ENCODE measurements at places on chromosomes 6 and 20.

- no peak for DNase-seq
These were observed 81.6 kb upstream of the MPC1 start for GRCh38 chr6:166464068-166465002.

DNA sequence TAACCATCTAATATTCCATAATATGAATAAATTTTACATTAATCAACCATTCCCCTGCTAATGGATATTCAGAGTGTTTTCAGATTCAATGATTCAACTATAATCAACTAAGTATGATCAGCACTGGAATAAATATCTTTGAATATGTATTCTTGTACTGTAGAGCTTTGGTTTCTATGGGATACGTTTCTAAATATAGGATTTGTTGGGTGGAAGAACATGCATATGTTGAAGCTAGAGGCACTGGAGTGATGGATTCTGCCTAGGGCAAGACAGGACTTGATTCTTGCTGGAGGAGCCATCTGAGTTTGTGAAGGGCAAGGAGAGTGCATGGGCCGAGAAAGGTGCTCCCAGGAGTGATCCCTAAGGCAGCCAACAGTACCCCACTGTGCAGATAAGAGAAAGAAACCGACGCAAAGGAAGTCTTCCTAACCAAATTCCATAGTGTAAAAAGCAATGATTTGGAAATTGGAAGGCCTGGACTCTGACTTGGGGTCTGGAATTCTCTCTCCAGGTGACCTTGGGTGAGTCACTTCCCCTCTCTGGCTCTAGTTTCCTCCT, 418.7 kb downstream of the PREX1 start:
- no peak for DNase-seq

DNA sequence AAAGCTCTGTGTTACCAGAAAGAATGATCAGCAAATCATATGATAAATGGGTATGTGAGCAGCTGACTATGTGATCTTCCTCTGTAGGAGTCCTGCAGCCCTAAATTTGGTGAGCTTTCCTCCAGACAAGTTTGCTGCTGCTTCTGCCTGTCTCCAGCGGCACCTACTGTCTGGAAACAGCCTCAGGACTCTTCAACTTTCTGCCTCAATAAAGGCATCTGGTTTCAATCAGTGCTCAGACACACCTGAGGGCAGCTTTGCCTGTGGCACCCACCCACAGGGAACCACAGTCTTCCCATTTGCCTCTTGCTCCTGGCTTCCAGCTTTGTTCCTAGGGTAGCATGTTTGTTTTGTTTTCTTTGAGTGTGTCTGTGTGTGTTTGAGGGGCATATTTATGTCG, 727.9 kb upstream of the MAN1A1 start:
- no peak for DNase-seq

DNA sequence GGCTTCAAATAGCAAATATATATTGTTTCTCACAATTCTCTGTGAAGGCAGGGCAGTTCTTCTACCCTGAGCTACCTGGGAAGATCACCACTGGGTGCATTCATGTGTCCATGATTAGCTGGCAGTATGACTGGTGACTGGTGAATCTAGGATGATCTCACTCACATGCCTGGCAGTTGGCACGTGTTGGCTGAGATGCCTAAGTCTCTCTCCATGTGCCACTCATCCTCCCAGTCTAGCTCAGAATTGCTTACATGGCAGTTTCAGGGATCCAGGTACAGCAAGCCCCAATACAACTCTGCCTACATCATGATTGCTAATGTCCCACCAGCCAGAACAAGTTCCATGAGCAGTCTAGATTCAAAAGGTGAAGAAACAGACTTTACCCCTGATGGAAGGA, 346.8 kb upstream of the CNR1 start:
- no peak for DNase-seq

DNA sequence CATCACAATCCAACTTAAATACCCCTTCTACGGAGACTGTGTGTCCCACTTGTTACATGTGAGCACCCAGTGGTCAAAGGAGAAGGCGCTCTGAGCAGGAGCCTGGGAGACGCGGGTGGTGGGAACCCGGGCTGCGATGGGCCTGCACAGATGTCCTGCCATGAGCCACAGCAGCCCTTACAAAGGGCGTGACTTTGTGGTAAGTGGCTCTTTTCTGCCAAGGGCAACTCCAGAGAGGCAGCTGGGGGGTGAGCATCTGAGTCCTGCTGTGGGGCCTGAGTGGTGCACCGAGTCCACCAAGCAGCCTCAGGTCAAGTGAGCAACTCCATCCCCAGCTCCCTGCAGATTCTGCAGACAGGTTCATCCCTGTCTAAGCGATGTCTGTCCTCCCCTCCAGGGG, 33.6 kb upstream of the CST7 start:
- DNase-seq, result no peak

- no peak for DNase-seq
These were observed 11.8 kb downstream of the RPS6KA2 start for GRCh38 chr6:166615059-166615770.

GRCh38 chr6:19692506-19693298, 144.5 kb upstream of the ID4 start:
- no peak for DNase-seq

- DNase-seq, result no peak
These were observed 63.3 kb upstream of the ZNF133 start for GRCh38 chr20:18224968-18225568.

All from activated CD4-positive, alpha-beta T cell treated with anti-CD3 and anti-CD28 coated beads, Interleukin-2, Interleukin-6, amounts not matched to agents 100 ng/mL and 50 ng/mL, durations not matched to agents 16 hours and 8 hours (primary cell).